T-helper 1 cell (primary cell): ENCODE measurements at places on chromosomes 5 and 9.
A peak's percentile ranks its signal among the peaks of the same experiment; 100 is the strongest.

DNA sequence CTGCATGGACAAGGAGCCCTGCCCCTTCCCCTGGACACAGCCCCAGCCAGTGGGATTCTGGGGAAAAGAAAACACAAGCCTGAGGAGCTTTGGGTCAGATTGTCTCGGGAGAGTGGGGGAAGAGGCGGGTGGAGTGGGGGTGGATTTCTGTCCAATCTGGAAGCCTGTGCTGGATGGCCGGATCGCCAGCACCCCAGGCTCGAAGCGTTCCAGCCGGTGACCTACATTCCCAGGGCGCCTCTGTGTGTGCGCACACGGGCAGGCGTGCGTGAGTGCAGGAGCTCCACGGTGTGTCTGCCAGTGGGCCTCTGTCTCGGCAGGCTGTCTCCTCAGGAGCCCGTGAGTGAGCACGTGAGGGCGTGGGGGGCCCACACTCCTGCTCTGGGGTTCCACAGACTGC is 74.3 kb upstream of the DAB2IP start:
- no peak for DNase-seq

DNA sequence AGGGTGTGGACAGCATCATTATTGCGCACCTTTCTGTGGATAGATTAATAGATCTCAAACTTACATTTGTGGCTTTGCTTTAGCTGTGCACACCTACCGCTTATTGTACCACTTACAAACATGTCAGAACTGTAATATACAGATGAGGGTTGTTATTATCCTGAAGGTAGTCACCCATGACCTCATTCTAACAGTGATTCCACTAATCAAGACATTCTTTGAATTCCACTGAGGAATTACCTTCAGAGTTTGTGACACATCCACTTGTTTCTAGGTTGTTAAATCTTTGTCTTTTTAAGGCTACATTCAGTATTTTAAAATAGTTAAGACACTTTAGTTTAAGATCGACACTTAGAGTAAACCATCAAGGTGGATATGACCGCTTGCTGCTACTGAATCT is 7.8 kb downstream of the KCNV2 start:
- no peak for DNase-seq

DNA sequence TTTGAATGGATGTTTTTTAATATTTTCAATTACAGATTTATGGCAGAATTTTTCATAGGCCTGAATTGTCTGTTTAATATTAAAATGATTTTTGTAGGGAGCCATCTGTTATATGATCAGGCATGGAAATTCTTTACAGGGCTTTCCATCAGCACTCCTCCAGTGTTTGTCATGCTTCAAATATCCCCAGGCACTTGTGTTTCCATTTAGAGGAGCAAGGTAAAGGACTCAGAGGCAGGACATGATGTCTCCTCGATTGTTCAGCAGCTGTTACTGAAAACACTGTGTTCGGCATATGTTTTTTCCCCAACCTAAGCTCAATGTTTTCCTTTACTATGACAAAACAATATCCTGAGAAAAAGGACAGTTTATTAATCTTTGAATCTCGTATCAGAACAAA is 172.3 kb upstream of the RFX3 start:
- no peak for DNase-seq

- no peak for DNase-seq
Observed at GRCh38 chr5:78777901-78778300, 129.3 kb upstream of the LHFPL2 start.

GRCh38 chr5:150295172-150295634 is 5.6 kb upstream of the CAMK2A start:
- no peak for DNase-seq

GRCh38 chr5:94672746-94673145 is 54.3 kb downstream of the SLF1 start:
- DNase-seq, result no peak

DNA sequence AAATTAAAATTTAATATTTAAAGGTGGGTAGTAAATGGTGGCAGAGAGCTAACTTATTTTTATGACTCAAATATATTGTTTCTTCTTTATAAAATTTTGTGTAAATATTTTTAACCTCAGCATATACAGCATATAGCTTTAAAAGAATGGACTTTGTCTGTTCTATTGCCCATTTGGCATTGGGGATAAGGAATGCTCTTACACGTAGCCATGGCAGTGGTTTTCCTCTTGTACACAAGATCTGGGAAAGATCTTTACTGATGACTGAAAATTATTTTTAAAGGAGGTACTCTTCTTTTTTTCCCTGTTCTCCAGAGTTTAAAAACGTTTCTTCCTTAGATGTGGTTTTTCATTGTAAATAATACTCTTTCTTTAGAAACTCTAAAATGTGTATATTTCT is 75.0 kb downstream of the PBX3 start:
- DNase-seq, result no peak

DNA sequence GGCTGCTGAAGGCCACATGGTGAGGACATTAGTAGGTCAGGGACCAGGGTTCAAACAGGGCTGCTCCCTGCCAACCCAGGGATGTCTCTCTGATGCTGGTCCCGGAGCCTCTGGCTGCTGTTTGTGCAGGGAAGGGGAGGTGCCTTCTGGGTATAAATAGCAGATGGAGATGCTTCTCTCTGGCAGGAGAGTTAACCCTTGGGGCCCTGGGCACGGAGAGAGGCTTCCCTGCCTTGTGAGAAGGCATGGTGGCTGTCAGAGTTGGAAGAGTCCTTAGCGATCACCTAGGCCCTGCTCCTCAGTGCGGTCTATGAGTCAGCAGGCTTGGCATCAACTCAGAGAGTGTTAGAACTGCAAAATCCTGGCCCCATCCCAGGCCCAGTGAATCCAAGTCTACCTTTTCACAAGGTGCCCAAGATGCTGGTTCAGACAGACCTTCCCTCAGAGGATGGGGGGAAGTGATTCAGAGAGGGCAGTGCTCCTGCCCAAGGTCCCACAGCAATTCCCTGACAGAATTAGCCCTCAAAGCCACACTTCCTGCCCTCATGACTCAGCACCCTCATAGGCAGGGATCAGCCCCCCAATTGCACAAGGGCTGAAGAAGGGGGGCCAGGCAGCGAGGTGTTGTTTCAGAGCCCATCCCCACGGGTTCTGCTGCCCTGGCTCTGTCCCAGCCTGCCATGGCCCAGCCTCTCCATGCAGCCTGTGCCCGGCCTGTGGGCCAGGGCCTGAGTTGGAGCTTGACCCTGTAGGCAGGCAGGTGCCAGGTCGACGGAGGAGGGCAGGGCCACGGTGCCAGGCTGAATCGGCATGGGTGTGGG is 25.6 kb downstream of the CAMK2A start:
- DNase-seq, result no peak

DNA sequence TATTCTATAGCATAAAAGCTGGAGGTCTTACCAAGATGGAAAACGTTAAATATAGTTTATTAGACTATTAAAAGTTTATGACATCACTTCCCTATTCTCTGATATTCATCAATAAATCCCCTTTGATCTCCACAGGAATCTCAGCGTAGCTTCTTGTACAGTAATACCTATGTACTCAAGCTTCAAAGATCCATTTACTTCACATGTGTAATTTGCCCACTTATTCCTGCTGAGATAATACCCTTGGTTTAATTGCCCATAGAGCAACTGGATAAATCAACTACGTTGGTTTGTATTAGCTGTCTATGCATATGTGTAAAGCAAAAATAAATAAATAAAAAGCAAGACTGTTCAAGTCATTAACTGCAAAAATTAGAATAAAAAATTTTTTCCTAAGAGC is 219.7 kb downstream of the EFNA5 start:
- no peak for DNase-seq

DNA sequence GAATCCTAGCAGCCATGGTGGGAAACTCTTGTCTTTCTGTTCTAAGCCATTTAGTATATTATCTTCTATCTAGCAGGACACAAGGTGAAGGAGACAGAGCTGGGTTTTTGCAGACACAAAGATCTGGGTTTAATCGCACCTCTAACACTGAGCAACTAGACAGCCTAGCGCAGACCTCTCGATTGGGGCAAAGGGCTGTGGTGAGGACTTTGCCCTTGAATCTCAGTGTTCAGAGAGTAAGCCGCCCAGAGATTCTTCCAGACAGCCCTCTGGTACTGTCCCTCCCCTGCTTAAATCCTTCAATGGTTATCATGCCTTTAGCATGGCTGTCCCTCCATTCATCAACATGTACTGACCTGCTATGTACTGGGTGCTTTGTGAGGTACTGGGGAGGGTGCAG is 128.1 kb downstream of the CRB2 start:
- DNase-seq, result no peak

DNA sequence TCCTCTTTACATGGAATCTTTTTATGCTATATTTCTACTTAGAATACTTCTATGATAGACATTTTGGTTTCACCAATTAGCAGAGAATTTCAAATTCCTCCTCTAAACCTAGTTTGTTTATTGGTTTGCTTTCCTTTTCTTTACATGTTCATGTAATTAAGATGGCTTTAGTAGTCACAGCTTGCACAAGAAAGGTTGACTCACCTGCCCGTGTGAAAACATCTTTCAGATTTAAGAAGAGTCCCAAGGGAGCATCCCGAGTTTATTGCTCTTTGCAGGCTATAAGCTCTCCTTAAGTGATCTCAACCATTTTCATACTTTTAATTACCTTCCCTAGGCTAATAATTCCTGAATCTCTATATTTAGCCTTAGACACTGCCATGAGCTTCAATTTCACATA is 28.9 kb downstream of the TYRP1 start:
- no peak for DNase-seq

- no peak for DNase-seq
Observed at GRCh38 chr9:134382733-134383132, 56.5 kb downstream of the RXRA start.

- no peak for DNase-seq
Observed at GRCh38 chr5:122846051-122846550, 688 bp downstream of the SNX24 start.

- DNase-seq, result no peak
Observed at GRCh38 chr9:123453831-123454321, 97.9 kb downstream of the CRB2 start.

GRCh38 chr5:135208903-135209721 is 175.1 kb upstream of the PITX1 start:
- DNase-seq, result no peak

GRCh38 chr5:165620394-165620793 is 2115.0 kb downstream of the MAT2B start:
- DNase-seq, result no peak

DNA sequence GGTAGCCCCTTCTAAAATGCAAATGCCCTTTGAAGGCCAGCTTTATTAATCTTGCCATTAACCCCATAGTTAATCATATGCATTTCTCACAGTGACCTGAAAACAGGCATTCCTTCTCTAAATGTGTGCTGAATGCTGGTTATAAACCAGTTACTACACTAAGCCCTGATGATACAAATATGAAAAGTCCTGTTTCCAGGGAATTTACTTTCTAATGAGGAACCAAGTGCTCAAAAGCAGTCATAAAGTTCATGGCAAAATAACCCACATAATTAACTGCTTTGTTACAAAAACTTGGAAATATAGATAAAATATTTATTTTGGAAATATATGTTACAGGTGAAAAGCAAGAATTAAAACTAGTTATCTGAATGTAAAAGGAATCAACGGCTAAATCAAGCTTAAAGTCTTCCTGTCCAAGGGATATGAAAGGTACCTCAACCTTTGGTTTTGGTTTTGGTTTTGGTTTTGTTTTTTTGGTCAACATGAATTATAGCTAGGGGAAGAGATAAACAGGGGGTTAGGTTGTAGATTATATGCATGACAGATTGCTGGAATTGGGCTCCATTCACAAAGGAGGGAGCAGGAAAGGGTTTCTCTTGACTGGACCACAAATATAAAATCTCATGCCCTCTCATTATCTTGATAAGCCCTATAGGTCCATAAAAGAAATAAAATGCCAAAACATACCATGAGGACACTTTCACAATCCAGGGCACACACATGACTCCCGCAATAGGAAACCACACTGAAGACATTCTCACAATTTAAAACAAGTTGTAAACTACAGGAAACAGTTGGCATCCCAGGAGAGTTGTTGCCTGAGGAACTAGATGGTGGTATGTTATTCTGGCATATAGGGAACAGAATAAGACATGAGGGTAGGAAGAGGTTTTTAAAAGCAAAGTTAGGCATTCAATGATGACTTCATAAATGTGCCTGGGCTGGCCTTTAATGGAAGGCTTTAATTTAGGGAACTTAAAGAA is 46.7 kb upstream of the MACIR start:
- DNase-seq, result peak; percentile 41

DNA sequence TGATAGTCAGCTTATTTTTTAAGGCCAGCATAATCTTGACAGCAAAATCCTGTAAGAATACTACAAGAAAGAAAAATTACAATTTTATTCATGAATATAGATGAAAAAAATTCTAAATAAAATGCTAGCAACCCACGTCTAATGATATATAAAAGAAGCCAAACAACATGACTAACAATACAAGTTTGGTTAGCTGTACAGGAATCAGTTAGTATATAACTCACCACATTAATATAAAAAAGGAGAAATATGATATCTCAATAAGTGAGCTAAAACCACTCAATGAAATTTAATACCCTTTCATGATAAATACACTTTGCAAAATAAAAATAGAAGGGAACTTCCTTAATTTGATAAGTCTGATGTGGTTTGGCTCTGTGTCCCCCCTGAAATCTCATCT is 139.7 kb upstream of the MAN2A1 start:
- no peak for DNase-seq

GRCh38 chr5:170892196-170892595 is 30.4 kb downstream of the RANBP17 start:
- no peak for DNase-seq

- DNase-seq, result no peak
Observed at GRCh38 chr5:173455599-173455957, 127.4 kb upstream of the STC2 start.

GRCh38 chr5:92944903-92945604 is 636.0 kb downstream of the NR2F1-AS1 start:
- no peak for DNase-seq

- no peak for DNase-seq
Observed at GRCh38 chr5:180590543-180591310, 572 bp downstream of the SCGB3A1 start.

DNA sequence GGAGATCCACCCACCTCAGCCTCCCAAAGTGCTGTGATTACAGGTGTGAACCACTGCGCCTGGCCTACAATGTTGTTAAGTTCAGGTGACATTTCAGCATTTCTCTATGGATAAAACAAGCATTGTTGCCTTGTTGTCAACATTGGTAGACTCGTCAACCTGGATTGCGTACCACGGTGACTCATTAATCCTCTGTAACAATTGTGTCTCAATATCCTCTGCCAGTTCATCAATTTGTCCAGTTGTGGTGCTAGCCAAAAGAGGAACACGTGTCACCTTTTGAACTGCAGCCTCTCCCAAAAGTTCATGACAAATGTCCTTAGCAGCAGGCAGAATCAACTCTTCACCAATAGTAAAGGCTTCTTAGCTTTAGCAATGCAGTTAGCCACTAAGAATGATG is 46.3 kb upstream of the LARP1 start:
- DNase-seq, result no peak

DNA sequence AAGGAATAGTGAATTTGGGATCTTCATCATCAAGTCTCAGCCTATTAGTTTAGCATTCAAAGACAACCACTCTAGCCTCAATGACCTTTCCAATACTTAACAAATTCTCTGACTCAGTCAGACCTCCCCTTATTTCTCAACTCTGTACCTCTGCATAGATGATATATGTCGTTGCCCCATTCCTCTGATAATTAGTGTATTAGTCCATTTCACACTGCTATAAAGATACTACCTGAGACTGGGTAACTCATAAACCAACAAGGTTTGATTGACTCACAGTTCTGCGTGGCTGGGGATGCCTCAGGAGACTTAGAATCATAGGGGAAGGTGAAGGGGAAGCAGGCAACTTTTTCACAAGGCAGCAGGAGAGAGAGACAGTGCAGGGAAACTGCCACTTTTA is 8.9 kb downstream of the MRPL22 start:
- no peak for DNase-seq
